ENCODE measurements at places on chromosomes 4 and X.

DNA sequence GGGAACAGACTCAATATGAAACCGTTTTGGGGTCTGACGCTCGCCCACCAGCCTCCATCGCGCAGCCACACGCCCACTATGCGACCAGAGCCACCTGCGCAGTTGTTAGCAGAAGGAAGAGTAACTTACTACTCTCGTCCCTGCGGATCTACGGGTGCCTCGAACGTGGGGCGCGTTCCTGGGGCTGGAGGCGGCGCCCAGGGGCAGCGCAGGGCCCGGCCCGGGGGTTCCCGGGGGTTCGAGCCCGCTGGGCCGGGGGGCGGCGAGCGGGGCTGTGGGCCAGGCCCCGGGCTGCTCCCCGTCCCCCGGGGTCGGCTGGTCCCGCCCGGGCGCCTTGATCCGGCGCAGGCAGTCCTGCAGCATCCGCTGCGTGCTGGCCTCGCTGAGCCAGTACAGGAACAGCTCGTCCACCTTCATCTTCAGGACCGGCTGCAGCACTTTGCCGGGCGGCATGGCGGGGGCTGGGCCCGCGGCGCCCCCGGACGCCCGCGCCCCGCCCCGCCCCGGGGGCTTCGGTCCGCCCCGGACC is 404 bp downstream of the PPP2R3B start:
- DNase-seq: no peak

DNA sequence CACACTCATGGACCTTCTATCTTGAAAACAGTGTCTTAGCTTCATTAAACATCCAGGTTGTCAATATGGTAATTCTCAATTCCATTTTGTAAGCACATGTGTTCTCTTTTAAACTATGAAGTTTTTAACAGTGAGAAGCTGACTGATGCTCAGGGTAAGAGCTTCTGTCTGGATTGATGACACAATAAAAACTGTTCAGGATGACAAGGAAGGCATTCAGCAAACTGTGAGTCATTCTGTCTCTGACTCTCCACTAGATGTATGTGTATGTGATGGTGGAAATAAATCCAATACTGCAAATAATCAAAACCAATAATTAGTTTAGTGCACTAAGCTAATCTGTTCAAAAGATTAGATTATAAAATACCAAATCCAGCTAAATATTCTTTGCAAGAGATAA is 115.3 kb upstream of the ARX start:
- DNase-seq: no peak

DNA sequence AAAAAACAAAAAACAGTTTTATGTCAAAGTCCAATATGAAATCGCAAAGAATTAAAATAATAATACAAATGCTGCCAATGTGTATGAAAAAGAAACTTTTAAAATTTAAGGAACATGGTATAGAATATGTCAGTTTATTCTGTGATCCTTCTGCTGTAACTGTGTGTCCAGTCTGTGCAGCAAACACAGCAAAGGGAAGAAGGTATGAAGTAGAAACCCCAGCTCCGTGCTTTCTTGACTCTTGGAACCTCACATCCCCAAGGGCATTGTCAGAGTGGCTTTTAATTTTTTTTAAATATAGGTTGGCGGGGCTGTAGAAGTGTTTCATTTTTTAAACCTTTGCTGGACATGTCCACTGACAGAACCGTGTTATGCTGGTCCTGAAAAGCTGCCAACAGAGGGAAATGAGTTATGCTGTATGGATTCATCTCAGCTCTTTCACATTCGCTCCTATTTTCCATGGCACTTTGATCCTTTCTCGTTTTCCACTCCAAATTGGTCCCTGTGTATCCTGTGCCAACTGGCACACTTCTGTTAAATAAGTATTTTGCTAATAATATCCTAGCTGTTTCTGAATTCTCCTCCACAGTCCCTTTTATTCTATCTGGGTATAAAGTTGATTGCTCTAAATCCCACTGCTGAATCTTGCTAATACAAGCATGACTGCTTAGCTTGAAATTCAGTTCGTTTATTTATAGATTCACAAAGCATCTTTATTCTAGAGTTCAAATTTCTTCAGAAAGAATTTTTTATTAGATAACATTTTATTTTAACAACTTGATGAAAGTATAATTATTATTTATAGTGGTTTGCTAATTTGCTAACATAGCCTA is 127.0 kb upstream of the DDIT4L start:
- DNase-seq: no peak

DNA sequence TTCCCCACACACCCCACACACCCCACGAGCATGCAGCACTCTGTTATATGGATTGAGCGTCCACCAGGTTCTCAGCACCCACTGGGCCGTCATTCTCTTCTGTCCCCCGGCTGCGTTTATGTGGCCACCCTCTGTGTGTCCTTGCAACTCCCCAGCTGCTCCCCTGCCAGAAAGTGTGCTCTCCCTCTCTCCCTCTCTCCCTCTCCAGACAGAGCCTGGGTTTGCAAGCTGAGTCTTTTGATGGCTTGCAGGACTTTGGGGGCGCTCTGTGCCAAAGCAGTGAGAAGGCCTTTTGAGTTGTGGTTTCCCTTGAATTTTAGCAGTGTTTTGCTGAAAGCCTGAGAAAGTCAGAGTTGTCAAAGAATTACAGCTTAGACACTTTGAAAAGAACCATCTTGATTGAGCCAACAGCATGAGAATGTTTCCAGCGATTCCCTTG is 173.5 kb downstream of the DCLK2 start:
- no peak for DNase-seq

DNA sequence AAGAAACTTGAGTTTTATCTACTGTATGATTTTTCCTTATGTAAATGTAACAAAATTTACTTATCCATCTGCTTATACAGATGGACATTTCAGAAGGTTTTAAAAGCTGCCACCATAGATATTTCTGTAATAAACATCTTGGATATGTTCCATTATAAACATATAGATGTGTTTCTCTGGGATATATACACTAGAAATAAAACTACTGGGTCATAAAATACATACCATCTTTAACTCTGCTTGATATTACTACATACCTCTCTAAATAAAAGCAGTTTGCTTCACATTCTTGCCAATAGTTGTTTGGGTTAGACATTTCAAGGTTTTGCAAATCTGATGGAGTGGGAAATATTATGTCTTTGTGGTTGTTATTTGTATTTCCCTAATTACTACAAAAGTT is 220.6 kb downstream of the FBXO8 start:
- no peak for DNase-seq

DNA sequence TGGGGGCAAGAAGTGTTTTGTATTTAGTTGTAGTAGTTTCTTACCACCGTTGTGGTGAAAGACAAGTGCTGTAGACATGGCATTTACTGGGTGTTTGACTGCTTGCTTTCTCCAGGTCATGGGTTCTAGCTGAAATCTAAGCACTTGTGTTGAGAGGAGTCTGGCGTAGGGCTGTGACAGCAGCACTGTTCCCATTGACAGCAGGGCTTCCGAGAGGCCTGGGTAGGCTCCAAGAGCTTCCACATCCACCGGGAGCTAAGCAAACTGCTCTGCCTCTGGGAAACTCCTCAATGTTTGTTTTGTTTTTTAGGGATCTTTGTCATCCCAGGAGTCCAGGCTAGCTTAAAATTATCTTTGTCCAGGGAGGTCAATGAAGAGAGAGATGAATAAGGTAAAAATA is 44.3 kb downstream of the BMPR1B start:
- DNase-seq: no peak

GRCh38 chrX:18643243-18643642 is 28.7 kb downstream of the RS1 start:
- DNase-seq: no peak

DNA sequence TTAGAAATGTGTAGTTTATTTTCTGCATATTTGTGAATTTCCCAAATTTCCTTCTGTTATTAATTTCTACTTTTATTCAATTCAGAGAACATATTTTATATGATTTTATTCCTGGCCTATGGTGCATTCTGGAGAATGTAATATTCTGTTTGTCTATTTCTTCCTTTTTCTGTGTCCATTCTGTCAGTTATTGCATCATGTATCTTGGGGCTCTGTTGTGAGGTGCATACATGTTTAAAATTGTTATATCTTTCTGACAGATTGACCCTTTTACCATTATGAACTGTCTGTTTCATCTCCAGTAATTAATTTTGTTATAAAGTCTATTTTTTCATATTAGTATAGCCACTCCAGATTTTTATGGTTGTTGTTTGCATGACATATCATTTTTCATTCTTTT is 96.9 kb upstream of the CITED1 start:
- no peak for DNase-seq

- no peak for DNase-seq
Observed at GRCh38 chr4:22515145-22515887, 550 bp downstream of the ADGRA3 start.

GRCh38 chr4:5122114-5122513 is 70.8 kb downstream of the STK32B start:
- no peak for DNase-seq

GRCh38 chr4:1174941-1175634 is 2.7 kb upstream of the SPON2 start:
- DNase-seq: no peak

GRCh38 chr4:183601381-183601780 is 57.6 kb downstream of the RWDD4 start:
- no peak for DNase-seq

DNA sequence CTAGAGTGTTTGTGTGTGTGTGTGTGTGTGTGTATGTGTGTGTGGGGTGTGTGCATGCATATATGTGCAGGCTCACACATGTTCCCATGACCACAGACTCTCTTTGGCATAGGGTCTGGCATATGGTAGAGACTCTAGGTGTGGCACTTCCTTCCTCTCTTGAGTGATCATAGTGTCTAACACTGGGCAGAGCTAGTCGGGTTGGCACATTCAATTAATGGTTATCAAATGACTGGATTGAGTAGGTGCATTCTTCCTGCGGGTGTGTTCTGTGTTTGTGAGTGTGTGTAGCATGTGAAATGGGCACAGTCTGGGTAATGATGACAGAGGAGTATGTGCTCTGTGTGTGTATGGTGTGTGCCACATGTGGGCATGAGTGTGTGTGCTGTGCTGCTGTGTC is 106.5 kb downstream of the EFNB1 start:
- no peak for DNase-seq

DNA sequence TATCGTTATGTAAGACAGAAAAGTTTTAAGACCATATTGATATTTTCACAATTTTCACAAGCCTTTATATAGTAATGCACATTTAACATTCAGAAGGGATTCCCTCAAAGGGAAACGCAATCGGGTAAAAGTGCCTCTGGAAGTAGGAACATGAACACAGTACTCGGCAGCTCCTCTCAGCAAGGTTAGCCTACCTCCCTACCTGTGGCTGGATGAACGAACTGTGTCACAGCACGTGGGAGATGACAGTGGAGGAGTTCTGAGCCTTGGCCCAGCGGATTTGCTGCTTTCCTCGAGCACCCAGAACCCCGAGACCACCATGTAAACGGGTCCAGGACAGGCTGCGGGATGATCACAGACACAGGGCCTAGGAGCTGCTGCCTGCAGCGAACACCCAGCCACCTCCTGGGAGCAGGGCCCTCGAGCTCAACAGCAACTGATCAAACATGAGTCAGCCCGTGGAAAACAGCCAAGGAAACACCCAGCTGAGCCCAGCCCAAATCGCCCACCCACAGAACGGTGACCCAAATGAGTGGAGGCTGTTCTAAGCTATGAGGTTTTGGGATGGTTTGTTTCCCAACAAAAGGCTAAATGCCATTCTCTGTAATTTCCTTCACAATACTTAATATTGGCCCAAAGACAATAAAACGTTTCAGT is 30.4 kb downstream of the FAT1 start:
- DNase-seq: no peak

GRCh38 chrX:19443869-19444526 is 71.3 kb downstream of the MAP3K15 start:
- DNase-seq: no peak

GRCh38 chrX:96551322-96551872 is 133.2 kb upstream of the DIAPH2 start:
- no peak for DNase-seq
